ENCODE measurements at places on chromosomes 3 and 15. TPM values are rescaled to one million over a fixed set of nuclear protein-coding genes. Genes with fewer than 3 reads are reported as not detected.

DNA sequence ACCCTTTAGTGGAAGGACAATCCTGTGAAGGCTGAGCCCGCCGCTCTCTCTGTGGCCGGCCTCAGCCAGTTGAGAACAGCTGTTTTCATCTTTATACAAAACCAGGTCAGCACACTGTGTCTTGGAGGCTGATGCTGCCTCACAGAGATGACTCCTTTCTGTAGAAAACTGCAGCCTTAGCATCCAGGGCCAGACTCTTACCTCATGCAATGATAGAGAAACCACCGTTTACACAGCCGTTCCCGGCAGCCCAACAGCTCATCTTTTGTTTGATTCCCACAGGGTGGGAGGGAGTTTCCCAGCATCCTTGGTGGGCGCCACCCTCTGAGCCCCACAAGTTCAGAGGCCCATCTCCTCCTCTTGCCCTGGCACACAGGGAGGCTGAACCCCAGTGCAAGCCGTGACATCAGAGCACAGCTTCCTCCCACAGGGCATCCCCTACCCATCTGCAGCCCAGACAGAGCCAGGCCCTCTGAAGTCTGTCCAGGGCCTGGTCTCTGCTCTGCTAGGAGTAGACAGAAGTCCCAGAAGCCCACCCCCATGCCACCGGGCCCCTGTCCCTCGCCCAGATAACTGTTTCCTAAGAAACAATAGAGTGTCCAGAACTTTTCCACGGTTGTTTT lies 105.0 kb downstream of the LRRK1 start:
- no peak for DNase-seq

Gene LMLN
- total RNA-seq: 2.4 TPM

DNA sequence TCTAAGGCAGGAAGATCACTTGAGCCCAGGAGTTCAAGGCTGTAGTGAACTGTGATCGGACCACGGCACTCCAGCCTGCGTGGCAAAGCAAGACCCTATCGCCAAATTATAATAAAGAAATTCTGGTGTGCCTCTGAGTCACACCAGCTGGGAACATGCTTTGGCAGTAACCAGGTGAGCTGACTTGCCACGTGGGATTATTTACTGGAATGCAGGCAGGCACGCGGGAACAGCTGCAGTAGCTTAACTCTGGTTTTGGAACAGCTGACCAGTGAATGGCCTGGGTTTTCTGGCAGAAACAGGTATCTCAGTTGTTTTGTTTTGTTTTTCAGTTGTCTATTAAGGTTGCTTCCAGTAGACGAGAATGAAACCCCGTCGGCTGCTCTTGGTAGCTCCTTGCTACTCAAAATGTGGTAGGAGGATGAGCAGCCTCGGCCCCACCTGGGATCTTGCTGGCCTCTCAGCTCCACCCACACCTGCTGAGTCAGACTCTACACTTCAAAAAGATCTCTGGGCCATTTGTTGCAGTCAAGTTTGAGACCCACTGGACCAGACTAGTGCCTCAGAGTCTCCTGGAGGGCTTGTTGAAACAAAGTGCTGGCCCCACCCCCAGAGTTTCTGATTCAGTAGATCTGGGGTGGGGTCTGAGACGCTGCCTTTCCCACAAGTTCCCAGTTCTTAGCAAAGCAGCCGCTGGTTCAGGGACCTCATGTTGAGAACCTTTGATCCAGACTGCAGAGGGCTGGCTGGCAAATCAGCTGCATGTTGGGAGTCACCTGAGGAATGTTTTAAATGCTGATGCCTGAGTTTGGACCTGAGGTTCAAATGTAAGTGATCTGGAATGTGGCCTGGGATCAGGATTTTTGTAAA lies 26.6 kb downstream of the IDH2 start:
- peak; percentile 69 for DNase-seq

Gene SEMA7A
- 38.1 TPM for total RNA-seq

GRCh38 chr15:71042356-71042922 lies 72.8 kb upstream of the THSD4 start:
- DNase-seq: no peak

Gene CFAP92
- total RNA-seq: 5.9 TPM

- DNase-seq: no peak
Measured at GRCh38 chr15:99306694-99307338, 55.5 kb downstream of the LRRC28 start.

Gene SLC28A2
- 0.11 TPM for total RNA-seq

DNA sequence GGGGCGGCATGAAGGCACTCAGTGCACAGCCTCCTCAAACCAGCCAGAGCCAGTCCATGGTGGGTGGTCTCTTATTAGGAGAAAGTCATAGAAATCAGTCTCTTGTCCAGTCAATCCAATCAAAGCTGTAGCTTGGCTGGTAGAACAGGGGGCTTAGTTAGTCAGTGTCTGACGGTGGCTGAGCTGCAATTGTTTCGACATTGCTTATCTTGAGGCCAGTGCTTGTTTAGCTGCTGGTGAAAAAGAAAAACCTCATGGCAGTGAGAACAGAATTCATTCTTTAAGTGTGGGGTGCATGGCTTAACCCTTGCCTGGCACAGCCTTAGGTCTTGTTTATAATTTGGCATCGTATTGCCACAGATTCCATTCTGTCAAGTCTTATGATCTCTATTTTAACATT lies 53.9 kb downstream of the FGD5 start:
- DNase-seq: no peak

- no peak for DNase-seq
Measured at GRCh38 chr3:195238586-195239118, 32.3 kb downstream of the XXYLT1 start.

GRCh38 chr3:150490277-150490986 lies 55.9 kb downstream of the SERP1 start:
- peak; percentile 38 for DNase-seq

GRCh38 chr3:125076464-125076863 lies 20.7 kb upstream of the HEG1 start:
- no peak for DNase-seq

Gene SECISBP2L
- 27.9 TPM for total RNA-seq

Gene FAN1
- total RNA-seq: 24.9 TPM

Gene ADPRH
- 2.8 TPM for total RNA-seq

GRCh38 chr3:99319450-99319849 lies 318.9 kb upstream of the COL8A1 start:
- no peak for DNase-seq

Data from Caco-2 (cell line).